ENCODE measurements at places on chromosomes 11 and 22.

DNA sequence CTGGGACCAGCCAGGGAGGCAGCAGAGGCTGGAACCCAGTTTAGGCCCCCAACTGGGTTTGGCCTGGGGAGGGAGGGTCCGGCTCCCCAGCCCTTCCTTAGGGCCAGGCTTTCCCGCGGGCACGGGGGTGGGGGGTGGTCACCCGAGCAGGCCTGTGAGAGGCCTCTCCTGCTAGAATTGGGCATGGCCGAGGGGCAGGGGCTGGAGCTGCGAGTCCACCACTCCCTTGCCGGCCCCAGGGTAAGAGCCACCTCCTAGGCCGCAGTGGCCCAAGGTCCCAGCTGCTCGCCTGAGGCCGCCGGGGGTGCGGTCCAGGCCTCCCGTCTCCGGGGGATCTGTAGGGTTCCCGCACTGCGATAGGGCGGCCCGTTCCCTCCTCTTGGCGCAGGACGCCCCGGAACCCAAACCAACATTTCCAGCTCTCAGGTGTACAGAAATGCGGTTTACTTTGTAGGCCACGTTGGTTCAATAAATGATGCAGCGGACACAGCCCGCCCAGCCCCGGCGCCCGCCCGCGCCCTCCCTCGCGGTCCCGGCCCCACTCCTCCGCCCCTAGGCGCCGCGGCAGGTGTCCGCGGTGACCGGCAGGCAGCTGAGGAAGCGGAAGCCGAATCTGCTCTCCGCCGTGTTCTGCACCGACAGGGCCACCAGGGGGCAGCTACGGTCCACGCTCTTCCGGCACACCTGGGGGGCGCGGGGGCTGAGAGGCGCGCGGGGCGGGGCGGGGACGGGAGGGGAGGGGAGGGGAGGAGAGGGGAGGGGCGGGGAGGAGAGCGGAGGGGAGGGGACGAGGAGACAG lies 5.9 kb downstream of the LMNTD2 start:
- peak; percentile 84 for DNase-seq

DNA sequence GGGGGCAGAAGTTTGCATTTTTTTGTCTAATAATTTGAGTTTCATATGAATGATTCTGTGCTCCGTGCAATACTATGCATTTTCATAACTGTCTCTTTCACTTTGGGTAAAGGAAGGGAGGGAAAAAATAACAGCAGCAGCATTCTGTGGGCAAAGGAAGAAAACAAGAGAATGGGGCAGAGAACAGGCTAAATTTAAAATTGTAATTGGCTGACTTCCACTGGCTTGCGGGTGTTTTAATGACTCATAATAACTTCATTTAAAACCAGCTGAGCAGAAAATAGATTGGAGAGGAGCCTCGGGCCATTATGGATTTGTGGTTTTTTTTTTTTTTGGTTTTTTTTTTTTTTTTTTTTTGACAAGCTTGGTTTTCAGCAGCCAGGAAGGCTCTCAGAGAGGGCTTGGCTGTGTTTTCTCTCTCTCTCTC lies 107.4 kb downstream of the ZBTB16 start:
- DNase-seq = peak; percentile 90

DNA sequence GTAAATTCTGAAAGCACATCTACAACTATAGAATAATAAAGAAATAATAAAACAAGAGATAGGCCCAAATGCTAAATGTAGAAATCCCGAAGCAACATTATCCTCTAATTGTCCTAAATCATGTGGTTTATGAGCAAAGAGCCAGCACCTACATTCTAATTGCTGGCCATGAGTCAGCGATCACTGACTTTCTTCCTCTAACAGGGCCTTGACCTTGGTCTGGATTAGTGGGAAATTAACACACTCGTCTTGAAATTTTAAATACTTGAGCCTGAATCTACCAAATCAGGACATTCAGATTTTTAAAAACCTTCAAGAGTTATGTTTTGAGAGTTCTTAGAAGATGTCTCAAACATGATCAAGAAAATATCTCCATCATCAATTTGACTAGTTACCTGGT lies 727.6 kb downstream of the METTL15 start:
- no peak for DNase-seq

- no peak for DNase-seq
These were observed 245.7 kb upstream of the CTSC start for GRCh38 chr11:88583251-88583650.

- no peak for DNase-seq
These were observed 51.0 kb upstream of the PRSS23 start for GRCh38 chr11:86749376-86749775.

GRCh38 chr11:2557381-2557780 lies 112.6 kb downstream of the KCNQ1 start:
- DNase-seq = no peak

GRCh38 chr11:124865181-124865901 lies at the start of gene ROBO3:
Gene ROBO3 (plus strand): TSS chr11:124865432. CDS start chr11:124865578, 146 bp downstream.
- DNase-seq = no peak

- DNase-seq = no peak
These were observed 824 bp downstream of the THAP7 start for GRCh38 chr22:21000987-21001600.

- no peak for DNase-seq
These were observed 12.1 kb downstream of the PRG3 start for GRCh38 chr11:57368845-57369232.

DNA sequence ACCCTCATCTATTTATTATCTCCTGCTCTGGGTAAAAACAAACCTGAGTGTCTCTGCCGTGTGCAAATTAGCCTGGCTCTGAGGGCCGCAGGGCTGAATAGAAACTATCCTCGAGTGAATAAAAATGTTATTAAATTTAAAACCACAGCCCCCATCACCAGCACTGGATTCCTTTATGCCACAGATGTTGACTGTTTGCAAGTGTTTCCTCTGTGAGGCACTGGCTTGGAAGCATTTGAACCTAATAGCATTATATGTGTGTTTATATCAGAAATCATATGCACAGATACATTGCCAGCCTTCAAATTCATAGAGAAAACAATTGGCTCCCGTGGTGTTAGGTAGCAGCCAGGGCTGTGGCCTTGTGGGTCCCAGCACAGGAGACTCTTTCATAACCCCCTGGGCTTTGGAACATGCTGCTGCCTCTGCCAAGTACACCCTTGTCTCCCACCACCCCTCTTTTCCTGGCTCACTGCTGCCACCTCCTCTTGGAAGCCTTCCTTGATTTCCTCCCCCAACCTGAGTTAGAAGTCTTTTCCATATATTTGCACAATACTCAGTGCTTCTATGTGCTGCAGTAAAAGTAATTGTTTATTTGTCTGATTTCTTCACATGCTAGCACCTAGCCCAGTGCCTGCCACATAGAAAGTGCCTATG lies 294.4 kb downstream of the DDX10 start:
- DNase-seq = no peak

- DNase-seq = no peak
These were observed 24.8 kb upstream of the CYB5R3 start for GRCh38 chr22:42673898-42674401.

DNA sequence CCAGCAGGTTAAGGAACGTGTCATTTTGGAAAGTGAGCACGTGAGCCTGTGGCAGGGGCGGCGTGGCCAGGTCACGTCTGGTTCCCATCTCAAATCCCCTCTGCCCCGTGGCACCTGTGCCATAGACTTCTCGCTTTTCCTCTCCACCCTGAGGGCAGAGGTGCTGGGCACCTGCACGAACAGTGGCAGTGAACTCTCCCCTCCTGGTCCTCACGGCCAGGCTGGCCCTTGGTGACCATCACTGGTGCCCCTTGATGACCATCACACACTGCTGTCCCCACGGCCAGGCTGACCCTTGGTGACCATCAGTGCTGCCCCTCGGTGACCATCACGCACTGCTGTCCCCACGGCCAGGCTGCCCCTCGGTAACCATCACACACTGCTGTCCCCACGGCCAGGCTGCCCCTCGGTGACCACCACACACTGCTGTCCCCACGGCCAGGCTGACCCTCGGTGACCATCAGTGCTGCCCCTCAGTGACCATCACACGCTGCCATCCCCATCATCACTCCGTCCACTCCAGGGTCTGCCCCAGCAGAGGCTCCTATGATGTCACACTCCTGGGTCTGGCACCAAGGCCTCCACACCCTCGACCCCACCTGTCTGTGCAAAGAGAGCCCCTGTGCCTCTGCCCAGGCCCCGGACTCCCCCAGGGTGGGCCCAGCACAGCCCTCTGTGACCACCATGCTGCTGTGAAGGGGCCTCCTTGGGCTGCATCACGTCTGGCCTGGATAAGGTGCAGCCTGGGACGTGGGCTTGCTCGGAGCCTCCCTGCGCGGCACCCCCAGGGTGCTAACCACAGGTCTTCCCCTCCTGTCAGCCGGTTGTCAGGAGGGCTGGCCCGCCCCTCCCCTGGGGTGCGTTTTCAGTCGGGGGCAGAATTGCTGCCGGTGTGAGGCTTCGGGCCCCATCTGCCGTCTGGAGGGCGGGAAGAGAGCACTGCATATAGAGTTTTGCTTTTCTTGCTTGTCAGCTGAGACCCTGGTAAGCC lies 738.6 kb downstream of the BRD1 start:
- DNase-seq = no peak

DNA sequence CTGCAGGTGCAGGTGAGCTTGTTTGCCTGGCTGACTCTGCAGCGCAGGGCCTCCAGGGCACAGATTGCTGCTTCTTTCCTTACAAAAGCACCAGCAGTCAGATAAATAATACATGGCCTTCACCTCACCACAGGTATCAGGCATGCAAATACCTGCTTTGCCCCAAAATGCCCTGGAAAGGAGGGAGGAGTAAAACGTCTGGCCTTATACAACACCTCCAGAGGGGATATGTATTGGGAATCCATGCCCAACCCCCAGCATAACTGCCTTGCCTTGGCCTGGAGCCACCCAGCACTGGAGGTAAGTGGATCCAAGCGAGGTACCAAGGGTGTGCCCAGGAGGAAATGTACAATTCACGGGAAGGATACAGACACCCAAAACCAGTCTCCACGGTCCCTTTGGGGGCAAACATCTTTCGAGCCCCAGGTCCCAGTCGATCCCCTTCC lies 860 bp downstream of the TMEM184B start:
- DNase-seq = peak; percentile 26

- DNase-seq = no peak
These were observed 109.6 kb downstream of the WT1 start for GRCh38 chr11:32325725-32326124.

- DNase-seq = no peak
These were observed 1.0 kb downstream of the CHRM4 start for GRCh38 chr11:46390331-46391171.

DNA sequence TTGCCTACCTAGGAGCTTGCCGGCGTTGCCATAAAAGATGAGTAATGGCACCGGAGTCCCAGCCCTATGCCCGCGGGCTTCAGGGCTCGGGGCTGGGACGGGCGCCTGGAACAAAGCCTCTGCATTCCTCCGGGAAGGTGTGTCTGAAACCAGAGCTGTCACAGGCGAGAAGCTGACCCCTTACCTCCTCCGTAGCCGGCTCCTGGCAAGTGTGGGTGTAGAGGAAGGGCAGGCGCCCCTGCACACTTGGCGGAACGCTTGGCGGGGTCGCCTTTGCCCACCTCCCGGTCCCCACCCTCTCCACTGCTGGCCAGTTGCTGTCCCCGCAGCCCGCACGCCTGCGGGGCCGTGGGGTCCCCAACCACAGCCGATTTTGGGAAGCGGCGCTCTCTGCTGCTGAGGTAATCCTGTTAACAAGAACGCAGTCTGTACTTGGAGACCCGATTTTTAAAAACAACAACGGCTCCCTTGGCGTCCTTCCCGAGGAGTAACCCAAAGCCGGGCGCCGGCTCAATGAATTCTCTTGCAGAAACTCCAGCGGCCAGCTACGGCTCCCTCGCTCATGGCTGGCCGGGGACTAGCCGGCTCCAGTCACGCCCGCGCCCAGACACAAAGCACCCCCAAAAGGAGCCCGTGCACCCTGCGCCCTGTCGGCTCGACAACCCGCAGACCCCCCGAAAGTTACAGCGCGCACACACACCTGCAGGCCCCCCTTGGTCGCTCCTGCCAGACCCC lies 89.2 kb downstream of the PLEKHA7 start:
- no peak for DNase-seq

DNA sequence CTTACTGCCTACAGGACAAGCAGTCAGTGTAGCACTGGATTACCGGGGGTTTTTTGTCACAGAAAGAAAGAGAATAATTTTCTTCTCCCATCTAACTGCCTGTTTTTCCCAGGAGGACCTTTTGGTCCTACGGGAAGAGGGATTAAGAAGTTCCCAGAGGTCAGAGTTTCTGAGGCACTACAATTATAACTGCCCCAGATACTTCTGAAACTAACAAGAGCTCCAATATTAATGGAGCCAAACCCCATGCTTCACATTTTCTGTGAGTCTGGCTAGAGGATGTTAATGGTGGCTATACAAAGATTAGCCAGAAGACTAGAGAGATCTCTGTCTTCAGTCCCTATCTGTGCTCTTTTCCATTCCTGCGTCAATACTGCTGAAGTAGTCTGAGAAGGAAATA lies at the start of gene OR56A3:
OR56A3 (plus strand) TSS at position 301 of the 400 bp plus-strand sequence. CDS start 5,096 bp downstream, outside the sequence.
- DNase-seq = no peak

GRCh38 chr11:70788248-70789022 lies 390.1 kb downstream of the CTTN start:
- no peak for DNase-seq

- DNase-seq = no peak
These were observed 105.7 kb upstream of the B3GAT1 start for GRCh38 chr11:134517621-134518293.

DNA sequence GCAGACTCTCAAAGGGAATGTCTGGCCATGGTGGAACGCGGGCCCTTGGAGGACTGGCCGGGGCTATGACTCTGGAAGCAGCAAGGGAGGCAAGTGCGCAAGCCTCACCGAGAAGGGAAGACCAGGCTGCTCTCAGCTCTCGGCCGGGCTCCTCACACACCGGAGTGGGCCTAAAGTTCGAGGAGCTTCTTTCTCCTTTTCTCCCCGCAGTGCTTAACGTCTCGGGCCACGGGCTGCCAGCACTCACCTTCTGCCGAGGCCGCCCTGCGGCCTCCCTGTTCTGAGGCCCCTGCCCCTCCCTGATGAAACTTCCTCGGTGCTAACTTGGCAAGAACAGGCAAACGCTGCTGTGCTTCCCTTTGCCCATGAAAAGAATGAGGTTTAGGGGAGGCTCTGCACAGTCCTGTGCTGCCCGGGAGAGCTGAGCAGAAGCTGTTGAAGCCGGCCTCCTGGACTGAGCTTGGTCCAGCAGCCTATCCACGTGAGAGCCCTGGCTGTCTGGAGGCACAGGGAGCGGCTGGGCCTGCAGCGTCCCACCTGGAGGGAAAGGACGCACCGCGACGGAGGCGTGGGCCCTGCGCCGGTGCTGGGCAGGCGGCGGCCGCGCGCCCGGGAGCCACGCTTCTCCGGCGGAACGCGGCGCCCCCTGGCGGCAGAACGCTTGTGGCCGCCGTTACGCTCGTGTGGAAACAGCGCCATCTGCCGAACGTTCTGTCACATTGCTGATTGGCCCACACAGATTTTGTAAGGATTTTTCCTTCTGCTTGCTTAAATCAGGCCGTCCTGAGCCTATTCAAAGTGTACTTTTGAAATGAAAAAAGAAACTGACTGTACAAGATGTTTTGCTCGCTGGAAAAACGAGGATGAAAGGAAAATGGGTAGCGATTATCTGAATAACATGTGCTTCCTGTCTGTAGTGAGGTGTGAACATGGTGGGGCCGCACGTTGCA lies 65.0 kb upstream of the TMEM45B start:
- peak; percentile 76 for DNase-seq

GRCh38 chr11:73359930-73360742 lies 16.1 kb upstream of the RELT start:
- DNase-seq = peak; percentile 84

- DNase-seq = no peak
These were observed 20.7 kb downstream of the SLN start for GRCh38 chr11:107691000-107691750.

- no peak for DNase-seq
These were observed 33.9 kb upstream of the CRYBB3 start for GRCh38 chr22:25165785-25166184.

Measured in RPMI8226 (cell line).